Activated naive CD8-positive, alpha-beta T cell treated with anti-CD3 and anti-CD28 coated beads, Interleukin-2, amount 50 U/mL, for 24 hours (primary cell): ENCODE measurements at places on chromosomes 11 and 22.

GRCh38 chr22:27475548-27475897 lies 326.0 kb downstream of the MN1 start:
- H3K4me1 ChIP-seq: no peaks in the 10 kb centered on the region
- DNase-seq: no peak
- H3K27me3 ChIP-seq: no peaks in the 10 kb centered on the region
- no peak overlapping the region for H3K27ac ChIP-seq

- peak; percentile 65 for DNase-seq
- H3K4me1 ChIP-seq: peaks cover 10% of the 10 kb centered on the region
- H3K27me3 ChIP-seq: no peaks in the 10 kb centered on the region
- no peaks in the 10 kb centered on the region for H3K36me3 ChIP-seq
Measured at GRCh38 chr22:31969789-31970489, 25.6 kb downstream of the YWHAH start.

GRCh38 chr11:132921597-132921996 lies 610.7 kb downstream of the OPCML start:
- H3K27ac ChIP-seq: no peak overlapping the region
- no peaks in the 10 kb centered on the region for H3K4me1 ChIP-seq
- H3K4me3 ChIP-seq: no peak overlapping the region
- no peak for DNase-seq
- no peaks in the 10 kb centered on the region for H3K27me3 ChIP-seq

DNA sequence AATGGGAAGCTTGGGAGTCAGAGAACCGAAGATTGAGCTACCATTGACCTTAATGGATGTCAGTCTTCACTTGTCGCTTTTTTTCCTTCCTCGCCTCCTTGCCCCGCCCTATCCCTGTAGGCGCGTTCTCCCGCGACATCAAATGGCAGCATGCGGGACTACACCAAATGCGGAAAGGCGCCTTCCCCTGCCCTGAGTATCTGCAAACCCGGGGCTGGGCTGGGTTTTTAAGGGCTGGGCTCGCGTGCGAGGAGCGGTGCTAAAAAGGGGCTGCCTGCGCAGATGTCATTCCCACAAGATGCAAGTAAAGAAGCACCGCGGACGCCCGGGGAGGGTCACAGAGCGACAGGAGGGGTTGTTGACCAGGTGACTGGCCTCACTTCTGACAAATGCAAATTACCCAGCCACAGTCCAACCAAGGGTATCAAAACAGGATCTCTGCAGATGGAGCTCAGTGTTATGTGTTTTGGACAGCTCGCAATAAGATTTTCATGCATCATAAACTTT lies 4.7 kb upstream of the FAM111B start:
- no peak overlapping the region for H3K27ac ChIP-seq
- DNase-seq: peak; percentile 74
- no peaks in the 10 kb centered on the region for H3K36me3 ChIP-seq
- peaks cover 32% of the 10 kb centered on the region for H3K4me1 ChIP-seq

DNA sequence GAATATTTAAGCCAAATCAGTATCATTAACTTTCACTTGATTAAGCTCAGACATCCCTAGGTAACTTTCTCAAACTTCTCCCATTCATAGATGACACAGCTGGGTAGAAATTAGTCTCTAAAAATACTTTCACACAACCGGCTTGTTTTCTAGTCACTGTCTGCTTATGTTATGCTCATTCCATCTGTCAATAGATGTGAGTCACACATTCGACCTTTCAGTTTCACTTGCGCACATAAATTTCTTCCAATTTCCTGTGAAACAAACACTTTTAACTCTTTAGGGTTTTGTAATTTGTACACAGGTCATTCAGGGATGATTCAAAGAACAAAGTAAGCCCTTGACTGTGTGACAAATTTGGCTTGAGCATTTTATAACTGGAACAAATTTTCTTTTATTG lies 723.0 kb downstream of the KCNA4 start:
- H3K27ac ChIP-seq: no peak overlapping the region
- H3K4me3 ChIP-seq: no peak overlapping the region
- H3K27me3 ChIP-seq: no peaks in the 10 kb centered on the region
- H3K36me3 ChIP-seq: no peaks in the 10 kb centered on the region

DNA sequence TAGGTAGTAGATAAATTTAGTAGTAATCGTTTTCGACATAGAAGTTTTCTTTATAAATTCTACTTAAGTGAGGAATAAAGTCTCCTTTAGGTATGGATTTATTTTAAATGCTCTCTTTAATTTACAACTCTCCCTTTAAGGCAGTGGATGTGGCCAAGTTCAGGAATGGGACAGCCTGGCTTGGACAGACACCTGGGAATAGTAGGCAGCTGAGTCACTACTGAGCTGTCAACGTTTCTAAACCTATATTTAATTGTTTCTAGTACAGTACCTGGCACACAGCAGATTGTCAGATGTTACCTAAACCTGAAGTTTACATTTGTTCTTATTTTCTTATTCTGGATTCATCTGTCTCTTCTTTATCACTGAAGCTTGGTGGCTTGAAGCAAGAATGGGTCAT lies 85.1 kb downstream of the DEPDC5 start:
- H3K36me3 ChIP-seq: peaks cover 31% of the 10 kb centered on the region
- no peak overlapping the region for H3K4me3 ChIP-seq
- no peaks in the 10 kb centered on the region for H3K27me3 ChIP-seq
- DNase-seq: no peak
- no peak overlapping the region for H3K27ac ChIP-seq

- no peak overlapping the region for H3K4me3 ChIP-seq
- H3K36me3 ChIP-seq: no peaks in the 10 kb centered on the region
- DNase-seq: no peak
- no peak overlapping the region for H3K27ac ChIP-seq
- H3K27me3 ChIP-seq: no peaks in the 10 kb centered on the region
- no peaks in the 10 kb centered on the region for H3K4me1 ChIP-seq
Measured at GRCh38 chr11:16252373-16252772, 104.0 kb downstream of the SOX6 start.

- H3K27me3 ChIP-seq: no peaks in the 10 kb centered on the region
- no peak overlapping the region for H3K4me3 ChIP-seq
- no peaks in the 10 kb centered on the region for H3K36me3 ChIP-seq
- H3K27ac ChIP-seq: no peak overlapping the region
- no peak for DNase-seq
Measured at GRCh38 chr11:115555336-115556090, 51.3 kb upstream of the CADM1 start.

DNA sequence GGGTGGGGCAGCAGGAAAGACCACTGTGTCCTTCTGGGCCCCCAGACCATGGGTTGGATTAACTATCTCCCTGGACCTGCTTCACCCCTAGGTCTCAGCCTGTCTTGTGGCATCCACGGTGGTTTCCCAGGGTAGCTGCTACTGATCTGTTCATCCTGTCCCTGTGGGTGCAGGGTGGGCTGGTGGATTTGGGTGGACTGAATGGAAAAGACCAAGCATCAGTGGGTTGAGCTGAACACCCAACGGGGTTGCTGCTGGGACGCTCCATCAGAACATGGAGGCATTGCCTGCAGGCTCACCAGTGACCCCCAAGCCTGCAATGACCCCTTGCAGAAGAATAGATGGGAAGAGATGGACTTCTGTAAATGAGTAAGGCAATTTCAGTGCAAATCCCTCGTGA lies 812.1 kb downstream of the TBC1D22A start:
- no peak overlapping the region for H3K4me3 ChIP-seq
- no peaks in the 10 kb centered on the region for H3K4me1 ChIP-seq
- no peaks in the 10 kb centered on the region for H3K36me3 ChIP-seq
- H3K27me3 ChIP-seq: peaks cover 9% of the 10 kb centered on the region
- H3K27ac ChIP-seq: no peak overlapping the region

GRCh38 chr11:126756421-126756820 lies 244.1 kb downstream of the KIRREL3 start:
- H3K4me1 ChIP-seq: no peaks in the 10 kb centered on the region
- no peak for DNase-seq
- H3K27ac ChIP-seq: no peak overlapping the region
- no peak overlapping the region for H3K4me3 ChIP-seq
- no peaks in the 10 kb centered on the region for H3K27me3 ChIP-seq
- H3K36me3 ChIP-seq: no peaks in the 10 kb centered on the region

GRCh38 chr11:105870516-105871113 lies 151.4 kb downstream of the MSANTD4 start:
- H3K4me1 ChIP-seq: no peaks in the 10 kb centered on the region
- H3K36me3 ChIP-seq: no peaks in the 10 kb centered on the region
- H3K27ac ChIP-seq: no peak overlapping the region

- no peak within 1 kb of the TSS for H3K4me3 ChIP-seq
- H3K27ac ChIP-seq: no peak within 1 kb of the TSS
- H3K36me3 ChIP-seq: no peaks in the 10 kb centered on the region
- H3K4me1 ChIP-seq: peaks cover 7% of the 10 kb centered on the region
- DNase-seq: no peak
Measured at GRCh38 chr11:17547051-17547577, at the start of gene OTOG. OTOG (plus strand) TSS chr11:17547259; CDS start chr11:17547373, 114 bp downstream.

GRCh38 chr11:36296884-36297543 lies 926 bp downstream of the PRR5L start:
- no peak overlapping the region for H3K27ac ChIP-seq
- no peak for DNase-seq
- H3K27me3 ChIP-seq: peaks cover under 1% of the 10 kb centered on the region
- no peaks in the 10 kb centered on the region for H3K36me3 ChIP-seq

DNA sequence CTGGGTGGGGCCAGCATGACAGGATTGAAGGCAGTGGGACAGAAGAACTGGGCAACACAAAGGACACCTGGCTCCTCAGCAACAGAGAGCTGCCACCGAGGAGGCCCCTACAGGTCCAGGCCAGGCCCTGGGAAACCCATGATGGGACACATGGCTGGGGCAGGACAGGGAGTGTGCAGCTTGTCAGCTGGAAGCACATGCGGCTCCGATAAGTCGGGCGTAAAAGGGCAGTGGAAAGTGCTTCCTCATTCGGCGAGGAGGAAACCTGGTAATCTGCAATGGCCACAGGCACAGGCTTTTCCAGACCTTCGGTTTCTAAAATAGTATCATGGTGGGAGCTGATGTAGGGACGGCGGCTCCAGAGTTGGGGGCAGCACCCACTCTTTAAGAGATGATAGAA lies 16.5 kb downstream of the GNAZ start:
- peaks cover 4% of the 10 kb centered on the region for H3K27me3 ChIP-seq
- no peak overlapping the region for H3K27ac ChIP-seq
- H3K36me3 ChIP-seq: no peaks in the 10 kb centered on the region
- DNase-seq: no peak

- peaks cover 60% of the 10 kb centered on the region for H3K4me1 ChIP-seq
- H3K36me3 ChIP-seq: no peaks in the 10 kb centered on the region
- no peaks in the 10 kb centered on the region for H3K27me3 ChIP-seq
- DNase-seq: no peak
- H3K4me3 ChIP-seq: no peak overlapping the region
Measured at GRCh38 chr11:68335683-68336082, 23.3 kb downstream of the LRP5 start.

DNA sequence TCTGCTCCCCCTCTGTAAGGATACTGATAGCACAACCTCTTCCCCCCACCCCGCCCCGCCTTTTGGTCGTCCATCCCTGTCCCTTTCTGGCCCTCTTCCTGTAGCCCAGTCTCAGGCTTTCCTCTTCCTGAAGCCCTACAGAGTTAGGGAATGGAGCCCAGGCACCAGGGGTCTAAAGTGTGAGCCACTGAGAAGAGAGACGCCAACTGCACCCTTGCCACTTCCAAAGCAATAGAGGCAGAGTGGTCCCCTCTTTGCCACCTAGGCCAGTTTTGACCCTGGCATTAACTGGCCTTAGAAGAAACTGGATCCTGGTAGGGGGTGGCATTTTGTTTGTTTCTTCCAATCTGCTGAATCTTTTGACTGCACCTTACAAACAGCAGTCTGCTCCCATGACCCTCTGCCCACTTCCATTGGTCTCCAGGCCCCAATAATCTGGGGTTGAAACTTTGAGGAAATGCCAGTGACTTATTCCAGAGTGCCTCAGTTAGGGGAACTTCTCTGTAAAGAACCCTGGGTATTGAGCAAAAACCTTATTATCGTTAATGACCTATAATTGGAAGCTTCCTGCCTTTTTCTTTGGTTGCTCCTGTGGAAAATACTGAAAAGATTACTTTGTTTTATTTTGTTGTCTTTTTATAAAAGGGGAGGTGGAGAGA lies 9.7 kb upstream of the GRK2 start:
- H3K27ac ChIP-seq: peak overlapping the region; percentile 19
- H3K27me3 ChIP-seq: no peaks in the 10 kb centered on the region
- H3K4me3 ChIP-seq: no peak overlapping the region
- no peak for DNase-seq

- H3K27ac ChIP-seq: no peak overlapping the region
- no peaks in the 10 kb centered on the region for H3K27me3 ChIP-seq
- peaks cover 50% of the 10 kb centered on the region for H3K4me1 ChIP-seq
- no peak for DNase-seq
- H3K36me3 ChIP-seq: peaks cover 10% of the 10 kb centered on the region
Measured at GRCh38 chr11:940496-941135, 14.9 kb downstream of the AP2A2 start.

GRCh38 chr11:134714021-134714656 lies 302.1 kb upstream of the B3GAT1 start:
- DNase-seq: no peak
- H3K27me3 ChIP-seq: peaks cover 8% of the 10 kb centered on the region
- no peaks in the 10 kb centered on the region for H3K36me3 ChIP-seq
- H3K4me3 ChIP-seq: no peak overlapping the region
- H3K4me1 ChIP-seq: no peaks in the 10 kb centered on the region

- no peak for DNase-seq
- H3K4me3 ChIP-seq: no peak overlapping the region
- H3K4me1 ChIP-seq: no peaks in the 10 kb centered on the region
- no peaks in the 10 kb centered on the region for H3K27me3 ChIP-seq
Measured at GRCh38 chr22:19374410-19374809, 57.1 kb downstream of the HIRA start.

- no peaks in the 10 kb centered on the region for H3K36me3 ChIP-seq
- H3K27ac ChIP-seq: no peak overlapping the region
- no peaks in the 10 kb centered on the region for H3K4me1 ChIP-seq
- H3K4me3 ChIP-seq: no peak overlapping the region
Measured at GRCh38 chr22:38034278-38034882, 22.8 kb upstream of the PICK1 start.

DNA sequence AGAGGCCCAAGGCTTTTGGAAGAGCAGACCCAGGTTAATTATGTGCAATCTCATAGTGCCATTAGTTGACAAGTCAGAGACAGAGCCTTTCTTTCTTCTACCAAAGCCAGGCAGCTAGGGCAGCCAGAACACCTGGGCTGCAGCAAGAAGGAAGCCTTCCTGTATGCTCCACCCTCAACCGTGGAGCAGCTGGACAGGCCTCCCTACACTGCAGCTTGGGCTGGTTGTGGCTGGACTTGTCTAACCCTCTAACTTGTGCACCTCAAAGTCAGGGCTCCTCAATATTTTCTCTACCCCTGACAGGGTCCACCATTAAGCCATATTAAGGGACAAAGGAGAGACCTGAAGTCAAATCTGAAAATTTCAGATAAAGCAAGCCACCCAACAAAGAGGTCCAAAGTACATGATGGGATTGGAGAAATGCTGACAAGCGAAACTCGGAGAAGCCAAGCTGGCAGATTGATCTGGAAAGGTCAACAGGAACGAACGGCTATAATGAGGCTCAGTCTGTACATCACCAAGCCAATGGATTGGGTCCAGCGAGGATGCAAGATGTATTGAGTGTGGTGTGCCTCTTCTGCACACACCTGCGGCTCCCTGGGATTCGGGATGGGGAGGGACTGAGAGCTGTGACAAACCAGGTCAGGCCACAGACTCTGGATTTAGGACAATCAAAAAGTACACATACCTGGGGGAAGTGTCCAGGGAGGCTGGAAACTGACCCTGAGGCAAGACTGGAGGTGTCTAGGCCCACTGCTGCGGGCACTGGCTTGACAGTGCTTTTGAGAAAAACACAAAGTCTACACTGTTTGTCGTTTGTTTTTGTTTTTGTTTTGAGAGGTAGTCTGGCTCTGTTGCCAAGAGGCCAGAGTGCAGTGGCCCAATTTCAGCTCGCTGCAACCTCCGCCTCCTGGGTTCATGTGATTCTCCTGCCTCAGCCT lies 11.7 kb upstream of the SLC43A3 start:
- no peak overlapping the region for H3K4me3 ChIP-seq
- no peaks in the 10 kb centered on the region for H3K36me3 ChIP-seq
- DNase-seq: no peak
- H3K27me3 ChIP-seq: no peaks in the 10 kb centered on the region

- DNase-seq: no peak
Measured at GRCh38 chr11:134559602-134559962, 147.5 kb upstream of the B3GAT1 start.
